Ascending aorta (tissue), 2 donors: ENCODE measurements at places on chromosomes 3 and 15.
A peak's percentile ranks its signal among the peaks of the same experiment; 100 is the strongest.

DNA sequence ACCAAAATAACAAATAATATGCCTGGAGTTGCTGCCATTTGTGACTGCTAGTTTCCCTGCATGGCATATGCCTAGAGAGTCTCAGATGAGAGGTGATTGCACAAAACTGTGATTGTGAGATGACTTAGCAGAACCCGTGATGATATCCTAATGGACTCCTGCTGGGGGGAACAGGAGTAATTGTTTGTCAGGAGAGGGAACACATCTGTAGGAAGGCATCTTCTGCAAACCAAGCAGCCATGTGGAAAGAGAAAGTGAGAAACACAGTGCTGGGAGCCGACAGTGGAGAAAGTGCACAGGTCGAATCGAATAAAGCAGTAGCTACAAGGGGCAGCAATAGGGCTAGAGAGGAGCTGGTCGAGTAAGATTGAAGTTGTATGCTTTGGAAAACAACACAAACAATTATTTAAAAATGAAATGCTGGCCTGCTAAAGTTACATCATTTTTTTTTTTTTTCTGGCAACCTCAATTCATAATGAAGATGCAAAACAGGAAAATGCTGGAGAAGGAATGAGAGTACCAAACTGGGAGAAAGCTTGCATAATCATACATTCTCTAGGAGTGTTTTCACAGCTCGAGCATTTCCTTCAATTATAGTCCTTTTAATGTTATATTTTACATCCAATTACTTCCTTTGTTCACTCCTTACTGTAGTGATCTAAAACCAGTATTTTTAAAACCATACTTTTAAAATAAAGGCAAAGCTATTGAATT, 494.2 kb upstream of the AGTR1 start:
- DNase-seq: no peak
- H3K36me3 ChIP-seq: no peaks in the 10 kb centered on the region
- no peak overlapping the region for H3K27ac ChIP-seq
- H3K4me1 ChIP-seq: no peaks in the 10 kb centered on the region
- no peak overlapping the region for H3K4me3 ChIP-seq

GRCh38 chr3:101414121-101414520, 93.7 kb upstream of the IMPG2 start:
- DNase-seq: no peak
- no peaks in the 10 kb centered on the region for H3K27me3 ChIP-seq
- no peak overlapping the region for H3K27ac ChIP-seq
- H3K4me1 ChIP-seq: peaks cover 2% of the 10 kb centered on the region

- no peaks in the 10 kb centered on the region for H3K36me3 ChIP-seq
- no peak overlapping the region for H3K4me3 ChIP-seq
- H3K27me3 ChIP-seq: no peaks in the 10 kb centered on the region
- no peak overlapping the region for H3K27ac ChIP-seq
- no peak for DNase-seq
Observed at GRCh38 chr3:77042882-77043281, 3.0 kb downstream of the ROBO2 start.

- H3K36me3 ChIP-seq: peaks cover 30% of the 10 kb centered on the region
- H3K4me3 ChIP-seq: no peak overlapping the region
- no peaks in the 10 kb centered on the region for H3K27me3 ChIP-seq
- DNase-seq: no peak
- H3K27ac ChIP-seq: no peak overlapping the region
Observed at GRCh38 chr3:17151598-17152373, 267.0 kb downstream of the PLCL2 start.

- H3K36me3 ChIP-seq: no peaks in the 10 kb centered on the region
- no peak for DNase-seq
- H3K4me3 ChIP-seq: no peak overlapping the region
- H3K27ac ChIP-seq: no peak overlapping the region
Observed at GRCh38 chr15:47461652-47462141, 255.6 kb upstream of the SEMA6D start.

GRCh38 chr15:43242616-43243015, 21.8 kb upstream of the EPB42 start:
- no peak overlapping the region for H3K27ac ChIP-seq
- no peaks in the 10 kb centered on the region for H3K36me3 ChIP-seq
- H3K27me3 ChIP-seq: no peaks in the 10 kb centered on the region
- DNase-seq: peak; percentile 21
- H3K4me1 ChIP-seq: peaks cover 11% of the 10 kb centered on the region

DNA sequence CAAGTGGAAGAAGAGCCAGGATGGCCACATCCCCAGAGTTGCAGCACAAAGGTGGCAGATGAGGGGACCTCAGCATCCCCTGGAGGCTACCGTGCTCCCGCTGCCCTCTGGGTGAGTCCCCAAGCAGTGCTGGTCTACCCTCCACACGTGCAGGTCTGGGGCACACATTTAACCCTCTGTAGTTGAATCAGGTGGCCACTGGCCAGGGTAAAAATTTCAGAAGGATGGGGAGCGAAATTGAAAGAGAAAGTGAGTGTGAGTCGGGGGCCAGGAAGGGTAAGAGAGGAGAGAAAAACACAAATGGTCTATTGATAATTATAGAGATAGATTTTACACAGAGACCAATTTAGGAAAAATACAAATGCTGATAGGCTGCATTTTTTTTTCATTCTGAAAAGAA, 139.5 kb upstream of the EIF1B start:
- no peak overlapping the region for H3K4me3 ChIP-seq
- H3K36me3 ChIP-seq: no peaks in the 10 kb centered on the region
- H3K4me1 ChIP-seq: no peaks in the 10 kb centered on the region
- H3K27ac ChIP-seq: no peak overlapping the region
- no peaks in the 10 kb centered on the region for H3K27me3 ChIP-seq

- H3K4me1 ChIP-seq: no peaks in the 10 kb centered on the region
- no peak overlapping the region for H3K4me3 ChIP-seq
- H3K36me3 ChIP-seq: peaks cover 34% of the 10 kb centered on the region
- no peak overlapping the region for H3K27ac ChIP-seq
- no peak for DNase-seq
Observed at GRCh38 chr3:132713977-132714727, 8.1 kb downstream of the NPHP3 start.

DNA sequence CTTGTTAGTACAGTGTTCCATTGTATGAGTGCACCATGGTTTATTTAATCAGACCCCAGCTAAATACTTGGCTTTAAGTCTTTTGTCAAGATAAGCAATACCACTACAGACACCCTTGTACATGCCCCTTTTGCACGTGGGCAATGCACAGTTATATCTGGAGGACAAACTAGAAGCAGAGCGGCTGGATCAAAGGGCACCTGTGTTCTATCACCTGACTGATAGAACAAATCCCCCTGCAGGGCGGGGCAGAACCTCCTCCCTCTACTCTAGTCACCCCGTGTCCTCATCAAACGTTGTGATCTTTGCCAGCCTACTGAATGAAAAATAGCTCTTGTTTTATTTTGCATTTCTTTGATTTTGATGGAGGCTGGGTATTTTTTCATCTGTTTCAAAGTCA, 314.9 kb downstream of the TLE3 start:
- no peak overlapping the region for H3K4me3 ChIP-seq
- H3K27ac ChIP-seq: no peak overlapping the region
- no peaks in the 10 kb centered on the region for H3K4me1 ChIP-seq
- no peak for DNase-seq
- no peaks in the 10 kb centered on the region for H3K36me3 ChIP-seq
- no peaks in the 10 kb centered on the region for H3K27me3 ChIP-seq

- H3K4me3 ChIP-seq: no peak overlapping the region
- no peak for DNase-seq
- no peaks in the 10 kb centered on the region for H3K36me3 ChIP-seq
- H3K27me3 ChIP-seq: no peaks in the 10 kb centered on the region
- H3K4me1 ChIP-seq: peaks cover 21% of the 10 kb centered on the region
- no peak overlapping the region for H3K27ac ChIP-seq
Observed at GRCh38 chr3:99896482-99896881, 78.8 kb downstream of the CMSS1 start.

DNA sequence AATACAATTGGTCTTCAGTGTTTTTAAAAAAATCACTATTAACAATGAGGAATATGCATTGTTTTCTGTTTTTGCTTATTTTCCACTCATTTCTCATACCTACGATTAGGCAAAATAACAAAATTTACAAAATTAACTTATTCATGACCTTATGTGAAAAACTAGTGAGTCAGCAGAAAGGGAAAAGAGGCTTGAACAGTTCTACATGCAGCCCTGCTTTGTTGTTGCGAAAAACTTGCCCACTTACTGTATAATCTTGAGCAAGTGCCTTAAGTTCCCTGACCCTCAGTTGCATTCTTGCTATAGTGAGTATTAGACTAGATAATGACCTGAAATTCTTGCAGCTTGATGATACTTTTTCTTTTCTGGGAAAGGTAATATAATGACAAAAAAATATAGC, 551.1 kb upstream of the BCHE start:
- H3K4me1 ChIP-seq: no peaks in the 10 kb centered on the region
- no peak overlapping the region for H3K27ac ChIP-seq
- DNase-seq: no peak
- H3K36me3 ChIP-seq: no peaks in the 10 kb centered on the region

DNA sequence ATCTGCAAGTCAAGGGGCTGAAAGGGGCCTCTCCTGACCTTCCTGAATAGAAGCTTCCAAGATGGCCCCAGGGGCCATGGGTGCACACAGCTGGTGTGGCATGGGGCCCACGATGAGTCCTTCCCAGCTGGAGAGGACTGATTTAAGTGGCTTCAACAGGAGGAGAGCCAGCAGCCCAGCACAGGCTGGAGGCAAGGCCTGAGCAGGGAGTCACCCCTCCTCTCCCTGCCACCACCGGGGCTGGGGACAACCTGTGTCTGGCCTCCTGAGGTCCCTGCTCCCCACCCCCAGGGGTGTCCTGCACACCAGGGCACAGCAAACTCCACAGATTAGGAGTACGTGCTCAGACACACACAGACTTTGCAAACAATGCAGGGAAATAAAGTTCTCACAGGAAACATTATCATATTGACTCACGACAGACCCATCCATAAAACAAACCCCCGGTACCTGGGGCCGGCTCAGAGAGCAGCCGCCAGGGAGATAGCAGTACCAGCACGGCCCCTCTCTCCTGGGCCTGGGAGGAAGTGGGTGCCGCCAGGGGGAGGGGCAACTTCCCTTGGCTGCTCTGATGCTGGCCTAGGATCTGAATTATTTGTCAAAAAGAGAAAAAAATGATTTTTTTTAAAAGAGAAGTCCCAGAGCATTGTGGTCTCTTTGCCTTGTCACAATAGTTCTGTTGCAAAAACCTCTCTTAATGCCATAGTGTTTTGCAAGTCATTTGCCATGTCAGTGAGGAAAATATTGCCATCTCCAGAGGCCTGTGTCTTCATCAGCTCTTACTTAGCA, 21.9 kb upstream of the TSEN2 start:
- DNase-seq: no peak
- no peak overlapping the region for H3K4me3 ChIP-seq
- H3K4me1 ChIP-seq: no peaks in the 10 kb centered on the region
- no peaks in the 10 kb centered on the region for H3K36me3 ChIP-seq

DNA sequence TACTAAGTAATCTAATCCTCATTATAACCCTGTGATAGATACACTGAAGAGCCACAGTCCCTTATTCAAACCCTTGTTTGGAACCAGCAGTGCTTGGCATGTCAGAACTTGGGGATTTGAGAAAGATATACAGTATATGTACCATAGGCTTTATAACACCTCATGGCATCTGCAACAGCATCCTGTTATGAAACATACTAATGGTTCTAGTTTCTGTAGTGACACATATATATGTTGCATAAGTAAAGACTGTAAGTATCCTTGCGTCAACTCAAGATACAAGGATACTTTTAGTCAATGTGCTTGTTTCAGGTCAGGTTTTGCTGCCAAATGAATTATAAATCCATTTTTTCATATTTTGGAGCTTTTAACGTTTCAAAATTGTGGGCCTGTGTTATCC, 58.5 kb downstream of the CCNL1 start:
- no peaks in the 10 kb centered on the region for H3K27me3 ChIP-seq
- no peak for DNase-seq
- no peak overlapping the region for H3K27ac ChIP-seq
- no peaks in the 10 kb centered on the region for H3K4me1 ChIP-seq
- H3K4me3 ChIP-seq: no peak overlapping the region

GRCh38 chr3:30407651-30408050, 198.8 kb upstream of the TGFBR2 start:
- H3K36me3 ChIP-seq: no peaks in the 10 kb centered on the region
- H3K27me3 ChIP-seq: no peaks in the 10 kb centered on the region
- no peak overlapping the region for H3K4me3 ChIP-seq
- no peaks in the 10 kb centered on the region for H3K4me1 ChIP-seq

GRCh38 chr3:125045965-125046364, 9.8 kb downstream of the HEG1 start:
- H3K4me3 ChIP-seq: no peak overlapping the region
- H3K36me3 ChIP-seq: no peaks in the 10 kb centered on the region
- peaks cover 48% of the 10 kb centered on the region for H3K4me1 ChIP-seq

- H3K36me3 ChIP-seq: no peaks in the 10 kb centered on the region
- peaks cover 4% of the 10 kb centered on the region for H3K4me1 ChIP-seq
- DNase-seq: no peak
- H3K27me3 ChIP-seq: no peaks in the 10 kb centered on the region
Observed at GRCh38 chr3:72086042-72086742, 301.2 kb upstream of the PROK2 start.

DNA sequence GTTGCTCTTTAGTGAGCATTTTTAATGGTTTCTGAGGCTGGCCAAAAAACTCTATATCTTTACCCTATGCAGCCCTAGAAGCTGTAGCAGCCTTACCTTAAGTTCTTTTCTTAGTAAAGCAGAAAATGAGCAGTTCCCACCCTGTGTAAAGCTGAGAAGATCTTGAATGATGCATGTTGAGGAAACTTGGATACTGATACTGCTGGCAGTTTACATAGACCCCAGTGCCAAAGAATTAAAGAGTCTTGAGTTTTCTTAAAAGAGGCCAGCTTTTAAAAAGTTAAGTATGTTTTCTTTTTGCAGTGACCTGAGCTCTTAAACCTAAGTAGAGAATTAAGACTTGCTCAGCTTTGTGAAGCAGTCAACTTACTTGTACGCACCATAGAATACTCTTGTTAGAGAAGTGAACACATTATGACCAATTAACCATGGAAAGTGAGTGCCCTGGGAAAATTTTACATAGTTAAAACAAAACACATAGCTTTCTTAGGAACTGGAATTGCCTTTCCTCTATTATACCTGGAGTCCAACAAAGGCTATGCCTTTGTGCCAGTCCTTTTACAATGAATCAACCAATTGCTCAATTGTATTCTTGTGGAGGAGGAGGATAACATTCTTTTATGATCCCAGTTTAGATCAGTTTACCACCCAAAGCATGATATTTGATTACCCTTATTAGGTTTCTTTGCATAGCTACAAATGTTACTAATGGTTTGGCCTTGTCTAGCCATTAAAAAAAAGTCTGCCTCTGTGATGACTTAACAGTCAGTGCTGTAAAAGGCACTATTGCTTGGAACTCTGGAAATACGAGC, 28.4 kb downstream of the PLS1 start:
- no peaks in the 10 kb centered on the region for H3K4me1 ChIP-seq
- no peak overlapping the region for H3K4me3 ChIP-seq
- H3K36me3 ChIP-seq: no peaks in the 10 kb centered on the region
- no peak overlapping the region for H3K27ac ChIP-seq
- no peak for DNase-seq

GRCh38 chr15:87604857-87605446, 651.6 kb downstream of the NTRK3 start:
- peaks cover 9% of the 10 kb centered on the region for H3K4me1 ChIP-seq
- H3K4me3 ChIP-seq: no peak overlapping the region
- no peak for DNase-seq
- H3K27me3 ChIP-seq: no peaks in the 10 kb centered on the region
- no peaks in the 10 kb centered on the region for H3K36me3 ChIP-seq
